ENCODE measurements at places on chromosomes 16 and 17.

GRCh38 chr17:48633266-48633677 lies 7.1 kb upstream of the HOXB9 start:
- no peak for DNase-seq

DNA sequence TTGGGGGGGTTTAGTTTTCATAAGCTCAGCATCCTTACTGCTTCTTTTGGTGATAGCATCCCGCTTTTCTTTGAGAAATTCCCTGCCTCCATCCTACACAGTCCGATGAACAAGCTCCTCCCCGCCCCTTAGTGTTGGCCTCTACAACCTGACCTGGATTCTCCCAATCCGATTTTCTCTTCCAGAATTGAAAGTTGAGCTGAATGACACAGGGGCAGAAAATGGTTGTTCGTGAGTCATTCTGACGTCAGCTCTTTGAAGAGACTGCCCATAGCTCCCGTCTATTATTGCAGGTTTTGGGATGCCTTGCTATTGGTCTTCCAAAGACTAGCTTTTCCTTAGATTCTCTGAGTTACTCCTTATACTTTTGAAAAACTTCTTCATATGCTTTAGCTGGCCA lies 279.7 kb downstream of the SLC39A11 start:
- no peak for DNase-seq

DNA sequence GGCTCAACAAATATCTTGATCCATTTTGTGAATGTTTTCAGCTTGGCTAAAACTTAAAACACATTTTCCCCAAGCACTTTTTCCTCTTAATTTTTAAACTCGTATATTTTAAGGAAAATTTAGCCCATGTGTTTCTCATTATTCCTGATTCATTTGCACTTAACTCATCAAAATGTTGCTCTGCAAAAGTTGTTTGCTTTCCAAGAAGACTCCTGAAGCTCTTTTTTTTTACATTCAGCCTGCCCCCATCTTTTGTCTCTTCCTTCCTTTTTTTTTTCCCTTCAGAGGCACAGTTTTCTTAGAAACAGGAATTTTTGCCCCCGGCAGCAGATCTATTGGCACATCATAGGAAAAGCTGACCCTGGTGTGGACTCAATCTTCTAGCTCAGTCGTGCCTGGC lies 155.0 kb upstream of the SALL1 start:
- no peak for DNase-seq

GRCh38 chr17:30969989-30970830 lies 629 bp upstream of the RNF135 start:
- peak; percentile 66 for DNase-seq

DNA sequence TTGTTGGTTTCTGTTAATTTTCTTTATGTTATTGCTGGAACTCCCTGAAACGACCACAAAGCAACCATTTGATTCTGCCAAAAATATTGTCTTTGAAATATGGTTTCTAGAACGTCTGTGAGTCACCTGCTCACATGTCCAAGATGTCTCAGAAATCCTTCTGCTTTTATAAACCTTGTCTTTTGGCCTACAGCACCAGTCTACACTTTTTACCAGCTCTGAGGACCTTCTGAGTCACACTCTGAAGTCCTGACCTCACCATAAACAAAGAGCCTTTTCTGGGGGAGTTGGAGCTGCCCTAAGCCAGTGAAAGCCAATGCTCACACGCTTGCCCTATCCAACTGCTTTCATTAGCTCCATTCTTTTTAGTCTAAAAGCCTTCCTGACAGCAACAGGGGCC lies 55.5 kb downstream of the GRIN2A start:
- DNase-seq: no peak

GRCh38 chr17:70420861-70421445 lies 251.6 kb downstream of the KCNJ2 start:
- DNase-seq: no peak

All from KG1 (cell line).